ENCODE measurements at places on chromosomes 2 and 18.

DNA sequence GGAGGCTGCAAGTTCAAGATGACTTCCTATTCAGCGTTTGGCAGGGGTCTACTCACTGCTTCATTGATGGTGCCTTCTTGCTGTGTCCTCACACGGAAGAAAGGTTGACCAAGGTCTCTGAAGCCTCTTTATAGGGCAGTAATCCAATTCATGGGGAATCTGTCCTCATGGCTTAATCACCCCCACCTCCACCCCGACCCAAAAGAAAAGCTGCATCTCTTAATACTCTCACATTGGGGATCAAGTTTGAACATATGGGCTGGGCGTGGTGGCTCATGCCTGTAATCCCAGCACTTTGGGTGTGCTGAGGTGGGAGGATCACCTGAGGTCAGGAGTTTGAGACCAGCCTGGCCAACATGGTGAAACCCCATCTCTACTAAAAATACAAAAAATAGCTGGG lies 36.4 kb upstream of the HNMT start:
- no peak for DNase-seq

- no peak for DNase-seq
These were observed 243.0 kb downstream of the HDAC4 start for GRCh38 chr2:239157771-239158170.

- no peak for DNase-seq
These were observed 174.9 kb downstream of the LAMA1 start for GRCh38 chr18:6942742-6943141.

GRCh38 chr18:63152096-63152495 lies 167.5 kb downstream of the BCL2 start:
- DNase-seq = peak; percentile 38

GRCh38 chr18:80132180-80132812 lies 23.2 kb downstream of the ADNP2 start:
- DNase-seq = no peak

DNA sequence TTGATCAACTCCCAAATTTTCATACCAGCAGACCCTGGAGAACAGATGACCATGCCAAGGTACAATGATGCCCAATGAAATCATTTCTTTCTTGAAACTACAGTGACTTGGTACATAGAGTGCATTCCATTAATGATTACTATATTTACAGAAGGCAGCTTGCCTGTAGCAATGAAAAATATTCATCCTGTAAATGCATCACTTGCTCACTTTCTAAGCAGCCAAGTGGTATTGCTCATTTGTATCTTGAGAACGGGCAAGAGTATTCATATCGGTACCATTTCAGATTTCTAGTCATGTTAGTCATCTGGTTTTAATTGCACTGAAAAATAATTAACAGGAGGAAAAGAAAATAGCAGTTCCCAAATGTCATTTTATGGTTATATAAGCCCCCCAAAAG lies 59.6 kb downstream of the VIL1 start:
- DNase-seq = no peak

GRCh38 chr2:144606466-144607095 lies 86.7 kb upstream of the ZEB2 start:
- DNase-seq = no peak

GRCh38 chr2:112485849-112486248 lies 3.9 kb downstream of the TTL start:
- no peak for DNase-seq

GRCh38 chr2:53312721-53313120 lies 454.9 kb upstream of the CHAC2 start:
- no peak for DNase-seq

DNA sequence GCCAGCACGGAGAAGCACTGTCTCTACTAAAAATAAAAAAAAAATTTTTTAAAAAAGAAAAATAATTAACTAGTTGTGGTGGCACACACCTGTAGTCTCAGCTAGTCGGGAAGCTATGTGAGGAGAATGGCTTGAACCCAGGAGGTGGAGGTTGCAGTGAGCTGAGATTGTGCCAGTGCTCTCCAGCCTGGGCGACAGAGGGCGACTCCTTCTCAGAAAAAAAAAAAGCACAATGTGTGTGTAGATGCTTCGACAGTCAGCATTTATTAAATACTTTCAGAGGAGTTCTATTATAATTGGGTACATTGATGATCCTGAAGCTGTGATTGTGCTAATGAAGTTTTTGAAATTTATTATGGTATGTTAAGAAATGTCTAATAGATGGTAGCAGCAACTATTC lies 46.5 kb downstream of the XIRP2 start:
- no peak for DNase-seq

GRCh38 chr2:183059561-183059960 lies 19.0 kb upstream of the DUSP19 start:
- DNase-seq = no peak

- no peak for DNase-seq
These were observed 117.4 kb downstream of the LRRTM1 start for GRCh38 chr2:80187156-80187555.

GRCh38 chr2:68847751-68848150 lies 23.4 kb downstream of the BMP10 start:
- DNase-seq = no peak

DNA sequence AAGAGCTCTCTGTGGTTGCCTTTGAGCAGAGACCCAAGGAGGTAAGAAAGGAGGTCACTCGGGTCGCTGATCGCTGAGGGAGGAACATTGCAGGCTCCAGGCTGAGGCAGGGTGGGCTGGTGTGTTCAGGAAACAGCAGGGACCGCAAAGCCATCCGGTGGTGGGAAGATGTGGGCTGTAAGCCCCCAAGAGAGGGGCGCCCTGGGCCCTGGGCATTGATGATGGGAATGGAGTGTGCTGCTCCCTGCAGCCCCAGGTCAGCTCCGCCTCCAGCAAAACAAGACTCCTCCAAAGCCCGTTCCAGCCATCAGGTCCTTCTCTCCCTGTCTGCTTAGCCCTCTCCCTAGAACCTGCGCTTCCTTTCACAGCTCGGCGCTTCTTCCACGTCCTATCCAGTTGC lies 229.7 kb downstream of the KLHL29 start:
- no peak for DNase-seq

All from activated gamma-delta T cell treated with Interleukin-2 at 50 U/mL for 16 hours (primary cell).